ENCODE measurements at places on chromosomes 2 and 18.

GRCh38 chr2:218371983-218372350 lies 10.1 kb upstream of the SLC11A1 start:
- DNase-seq, result no peak

GRCh38 chr2:132984731-132985130 lies 314.7 kb upstream of the LYPD1 start:
- no peak for DNase-seq

DNA sequence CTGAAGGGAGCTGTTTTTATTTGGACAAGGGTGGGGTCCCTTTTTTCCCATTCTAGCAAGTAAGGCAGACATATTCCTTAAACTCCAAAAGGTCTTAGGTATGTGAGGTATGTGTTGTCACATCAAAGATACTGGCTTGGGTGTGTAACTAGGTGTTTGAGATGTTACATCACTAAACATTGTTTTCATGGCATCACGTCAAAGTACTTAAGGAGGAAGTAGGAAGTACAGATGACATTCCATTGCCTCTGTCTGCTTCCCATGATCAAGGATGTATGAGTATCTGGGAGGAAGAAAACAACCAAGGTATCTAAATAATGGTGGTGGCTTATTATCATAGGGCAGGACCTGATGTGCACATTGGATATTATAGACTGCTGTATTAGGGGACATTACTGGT lies 39.3 kb downstream of the CD302 start:
- no peak for DNase-seq

DNA sequence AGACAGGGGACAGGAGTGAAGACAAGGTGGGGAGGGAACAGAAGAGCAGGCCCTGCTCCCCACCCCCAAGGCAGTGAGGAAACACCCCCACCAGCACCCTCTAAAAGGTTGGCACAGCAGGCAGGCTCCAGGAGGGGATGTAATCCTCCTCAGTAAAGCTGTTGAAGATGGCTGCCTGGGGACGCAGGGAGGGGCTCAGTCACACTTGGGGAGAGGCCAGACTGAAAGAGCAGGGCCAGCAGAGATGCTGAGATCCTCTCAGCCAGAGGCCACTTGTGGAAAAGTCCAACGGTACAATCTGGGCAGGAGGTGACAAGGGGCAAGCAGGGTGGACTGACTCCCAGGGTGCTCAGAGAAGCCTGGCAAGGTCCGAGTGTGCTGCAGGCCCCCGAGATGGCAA lies 154.8 kb upstream of the ID2 start:
- no peak for DNase-seq

DNA sequence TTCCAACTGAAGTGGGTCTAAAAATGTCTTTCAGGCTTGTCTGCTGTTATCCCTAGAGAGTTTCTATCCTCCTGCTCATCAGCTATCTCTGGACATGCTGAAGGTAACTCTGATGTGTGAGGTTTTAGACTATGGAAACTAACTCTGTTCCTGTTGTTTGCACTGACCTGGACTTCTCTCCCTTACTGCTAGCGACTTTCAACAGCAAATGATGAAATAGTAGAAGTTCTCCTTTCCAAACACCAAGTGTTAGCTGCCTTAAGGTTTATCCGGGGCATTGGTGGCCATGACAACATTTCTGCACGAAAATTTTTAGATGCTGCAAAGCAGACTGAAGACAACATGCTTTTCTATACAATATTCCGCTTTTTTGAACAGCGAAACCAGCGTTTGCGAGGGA lies 26.9 kb downstream of the RMC1 start:
- no peak for DNase-seq

GRCh38 chr18:55501982-55502710 lies 85.8 kb downstream of the TCF4 start:
- no peak for DNase-seq

DNA sequence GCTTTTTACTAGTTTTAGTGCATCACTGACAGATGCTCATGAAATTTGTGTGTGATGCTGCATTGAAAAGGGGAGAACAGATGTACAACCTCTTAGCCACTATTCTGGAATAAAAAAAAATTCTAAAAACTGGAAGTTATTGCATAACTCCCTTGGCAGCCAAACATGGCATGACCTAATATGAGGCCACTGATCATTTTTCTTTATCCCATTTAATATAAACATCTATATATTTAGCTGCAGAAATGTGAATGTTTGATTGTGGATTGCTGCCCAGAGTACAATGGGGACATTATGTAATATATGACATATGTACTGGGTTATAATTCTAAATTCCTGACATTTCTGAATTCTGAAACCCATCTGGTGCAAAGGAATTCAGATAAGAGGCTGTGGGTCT lies 86.5 kb downstream of the CDCA7 start:
- DNase-seq, result no peak

- DNase-seq, result no peak
Measured at GRCh38 chr2:176852667-176853066, 359.9 kb upstream of the HNRNPA3 start.

- no peak for DNase-seq
Measured at GRCh38 chr2:162100579-162100978, 26.6 kb upstream of the DPP4 start.

GRCh38 chr2:137420744-137421143 lies 543.5 kb upstream of the HNMT start:
- DNase-seq, result no peak

DNA sequence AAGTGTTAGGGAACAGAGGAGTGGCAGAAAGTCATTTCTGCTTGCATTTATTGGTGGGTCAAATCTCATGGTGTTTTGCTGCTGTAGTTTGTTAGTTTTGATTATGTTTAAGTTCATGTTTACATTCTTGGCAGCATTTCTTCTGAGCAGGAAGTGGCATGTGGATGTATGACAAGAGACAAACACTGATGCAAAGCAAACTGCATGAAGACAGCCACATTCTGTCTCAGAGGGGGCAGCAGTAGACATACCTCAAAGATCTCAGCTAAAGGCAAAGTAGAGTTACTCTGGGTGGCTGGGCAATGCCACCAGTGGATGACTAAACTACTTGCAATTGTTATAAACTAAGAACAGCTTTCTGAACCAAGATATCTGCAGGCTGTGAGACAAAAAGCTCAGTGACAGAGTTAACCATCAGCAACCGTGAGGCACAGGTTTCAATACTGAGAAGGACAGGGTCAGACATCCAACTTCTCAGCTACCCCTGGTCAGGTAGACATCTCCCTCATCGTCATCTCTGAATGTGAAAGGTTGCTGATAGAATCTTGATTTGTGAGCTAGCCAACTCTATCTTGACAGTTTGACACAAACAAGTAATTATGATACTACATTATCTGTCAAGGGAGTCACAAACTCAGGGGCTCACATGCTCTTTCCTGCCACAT lies 16.4 kb downstream of the GALNT3 start:
- DNase-seq, result no peak

DNA sequence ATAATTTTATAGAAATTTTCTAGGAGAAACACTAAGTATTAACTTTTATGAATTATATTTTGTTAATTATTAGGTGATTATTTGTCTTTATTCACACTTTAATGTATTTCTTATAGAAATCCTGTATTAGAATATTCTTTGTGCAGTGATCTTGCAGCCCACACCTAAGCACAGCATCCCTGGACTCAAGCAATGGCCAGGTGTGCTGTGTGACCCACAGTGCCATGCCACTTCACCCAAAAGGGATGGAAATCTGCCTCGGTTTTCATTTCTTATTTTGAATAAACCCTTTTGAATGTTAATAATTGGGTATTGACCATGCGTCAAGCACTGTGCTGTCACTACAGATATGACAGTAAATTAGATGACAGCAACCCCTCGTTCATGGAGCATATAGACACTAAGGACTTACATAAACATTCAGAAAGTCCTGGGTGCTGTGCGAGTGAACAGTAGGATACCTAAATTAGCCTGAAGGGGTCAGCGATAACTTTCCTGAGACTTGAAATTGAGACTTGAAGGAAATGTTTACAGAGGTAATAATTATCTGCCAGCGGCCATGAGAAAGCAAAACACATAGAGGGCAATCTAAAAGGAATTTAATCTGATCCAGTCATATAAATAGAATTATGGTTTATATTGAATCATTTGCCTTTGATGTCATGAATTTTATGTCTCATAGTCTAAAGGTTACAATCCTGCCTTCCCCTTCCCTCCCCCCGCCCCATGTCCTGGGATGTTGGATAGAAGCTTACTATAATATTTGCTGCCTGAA lies 52.7 kb upstream of the CALCRL start:
- DNase-seq, result no peak

DNA sequence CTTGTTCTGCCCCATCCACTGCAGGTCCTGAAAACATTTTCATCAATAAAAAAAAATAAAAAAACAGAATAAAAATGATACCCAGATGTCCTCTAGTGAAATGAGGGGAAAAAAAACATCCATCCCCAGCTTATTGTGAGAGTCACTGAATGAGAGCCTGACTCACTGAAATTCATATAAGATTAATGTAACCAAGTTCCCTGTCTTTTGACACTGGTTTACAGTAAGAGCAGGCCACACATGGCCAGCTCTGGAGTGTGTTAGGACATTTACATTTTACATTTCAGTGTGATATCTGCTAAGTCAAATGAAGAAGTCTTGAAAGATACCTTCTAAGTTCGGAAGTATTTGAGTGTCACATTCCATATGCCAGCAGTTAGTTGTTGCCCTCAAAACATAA lies 21.1 kb upstream of the IL18R1 start:
- no peak for DNase-seq

DNA sequence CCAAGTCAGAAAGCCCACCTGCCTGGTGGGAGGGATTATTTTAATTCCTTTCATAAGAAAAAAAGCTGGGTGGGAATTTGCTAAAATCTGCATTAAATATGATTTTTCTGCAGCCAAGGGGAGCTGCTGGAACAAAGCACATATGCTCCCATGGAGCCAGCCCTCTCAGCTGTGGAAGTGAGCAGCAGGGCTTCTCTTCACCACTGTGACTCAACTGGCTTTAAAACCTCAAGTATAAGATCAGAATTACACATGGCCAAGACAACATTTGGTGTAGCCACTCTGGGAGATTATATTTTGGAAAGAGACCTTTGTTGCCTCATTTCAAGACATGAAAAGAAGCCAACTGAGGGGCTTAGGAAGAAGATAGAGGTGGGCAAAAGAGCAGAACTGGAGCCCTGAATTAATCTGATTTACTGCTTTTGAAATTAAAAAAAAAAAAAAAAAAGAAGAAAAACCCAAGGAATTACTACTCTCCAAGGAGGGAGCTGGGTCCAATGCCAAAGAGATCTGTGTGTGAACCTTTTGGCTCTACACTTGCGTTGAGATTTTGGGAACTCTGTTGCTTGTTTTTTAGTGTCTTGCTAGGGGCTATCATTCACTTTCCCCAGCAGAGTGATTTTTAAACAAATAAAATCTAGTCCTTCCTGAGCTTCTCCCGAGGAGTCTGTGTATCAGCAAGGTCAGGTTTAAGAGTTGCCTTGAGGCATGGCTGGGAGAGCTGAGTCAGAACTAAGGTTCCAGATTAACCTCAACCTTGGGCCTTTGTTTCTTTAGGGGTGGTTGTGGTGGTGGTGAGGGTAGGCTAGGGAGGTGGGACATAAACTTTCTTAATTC lies 6.0 kb downstream of the LHCGR start:
- DNase-seq, result no peak

DNA sequence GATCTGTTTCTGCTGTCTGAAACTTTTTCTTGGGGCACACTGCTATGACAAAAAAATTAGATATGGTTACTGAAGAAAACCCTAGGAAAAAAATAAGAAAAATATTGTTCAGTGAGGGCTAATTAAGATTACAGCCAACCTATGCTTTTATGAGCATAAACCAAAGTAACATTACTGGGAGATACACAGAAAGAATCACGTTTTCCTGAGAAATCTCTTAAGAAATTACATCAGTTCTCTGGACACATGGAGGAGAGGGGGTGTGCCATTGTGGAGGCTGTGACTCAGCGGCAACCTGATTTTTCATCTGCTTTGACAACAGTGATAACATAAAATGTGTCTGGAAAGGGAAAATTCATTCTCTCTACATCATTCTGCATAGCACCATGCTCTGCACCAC lies 13.4 kb upstream of the NMI start:
- DNase-seq, result no peak

GRCh38 chr18:58391231-58391825 lies 237.6 kb downstream of the ALPK2 start:
- DNase-seq, result no peak

- no peak for DNase-seq
Measured at GRCh38 chr2:28160986-28161425, 231.7 kb upstream of the FOSL2 start.

DNA sequence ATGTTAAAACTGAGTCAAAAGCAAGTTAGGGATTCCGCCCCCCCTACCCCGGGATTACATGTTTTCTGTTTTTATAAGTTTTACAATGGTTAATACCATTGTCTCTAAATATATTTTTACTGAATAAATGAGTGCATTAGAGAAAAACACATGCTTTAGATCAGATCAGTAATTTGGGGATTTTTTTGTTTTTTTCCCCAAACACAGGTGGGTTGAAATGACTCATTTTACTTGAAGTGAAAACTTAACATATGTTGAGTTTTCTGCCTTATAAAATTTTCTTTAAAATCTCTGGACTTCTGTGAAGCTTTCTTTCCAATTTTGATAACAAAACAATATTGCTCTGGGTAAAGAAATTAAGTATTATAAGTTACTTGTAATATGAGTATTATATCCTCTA lies 114.4 kb downstream of the AGPS start:
- DNase-seq, result no peak

DNA sequence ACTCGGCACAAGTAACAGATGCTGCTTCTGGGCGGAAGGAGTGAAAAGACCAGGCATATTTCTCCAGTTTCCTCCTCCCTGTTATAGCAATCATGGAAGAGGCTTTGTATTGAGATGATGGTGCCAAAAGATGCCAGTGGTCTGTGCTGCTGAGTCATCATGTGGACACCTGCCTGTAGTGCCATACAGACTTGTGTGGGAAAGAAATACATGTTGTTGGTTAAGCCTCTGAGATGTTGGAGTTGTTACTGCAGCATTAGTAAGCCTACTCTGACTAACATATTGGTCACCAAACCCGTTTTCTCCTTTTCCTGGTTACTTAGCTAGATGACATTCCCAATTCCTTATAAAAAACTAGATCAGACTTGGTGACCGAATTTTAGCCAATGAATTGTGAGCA lies 356.9 kb downstream of the ZNF521 start:
- DNase-seq, result no peak

- DNase-seq, result no peak
Measured at GRCh38 chr2:213019368-213019767, 132.0 kb downstream of the IKZF2 start.

- DNase-seq, result no peak
Measured at GRCh38 chr2:223747392-223748042, 89.9 kb downstream of the AP1S3 start.

GRCh38 chr18:12658426-12659138 lies 675 bp upstream of the SPIRE1 start:
- DNase-seq, result no peak

GRCh38 chr2:43228321-43228751 lies 1.9 kb upstream of the ZFP36L2 start:
- DNase-seq, result no peak

Measured in CMK (cell line).